ENCODE measurements at places on chromosomes 3 and 15. TPM values are rescaled to one million over a fixed set of nuclear protein-coding genes. Genes with fewer than 3 reads are reported as not detected.

GRCh38 chr3:46947981-46948791 lies 28.4 kb downstream of the CCDC12 start:
- peak; percentile 73 for DNase-seq

Gene GOLGA8J
- not detected for total RNA-seq

Gene PCCB
- total RNA-seq: 40.8 TPM

- DNase-seq: no peak
Measured at GRCh38 chr3:175212896-175213295, 353.8 kb downstream of the NAALADL2 start.

GRCh38 chr3:42214064-42214463 lies 51.9 kb downstream of the CCK start:
- DNase-seq: no peak

DNA sequence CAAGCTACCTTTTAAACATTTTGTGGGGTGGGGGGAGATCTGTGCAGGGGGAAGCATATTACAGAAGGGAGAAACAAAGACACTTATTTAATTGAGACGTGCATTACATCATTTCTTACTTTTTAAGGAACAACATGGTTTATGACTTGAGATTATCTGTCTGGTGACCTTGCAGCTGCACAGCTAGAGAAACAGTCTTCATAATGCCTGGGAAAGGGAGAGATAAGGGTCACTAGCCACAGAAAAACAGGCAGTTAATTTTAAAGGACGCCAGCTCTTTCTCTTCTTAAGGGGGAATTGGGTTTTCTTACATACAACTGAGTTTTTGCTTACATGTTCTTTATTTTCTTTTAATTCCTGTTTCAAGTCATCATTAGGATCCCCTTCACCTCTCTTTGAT lies 147.9 kb downstream of the SST start:
- DNase-seq: no peak

Gene PARP3
- total RNA-seq: 11.9 TPM

- DNase-seq: no peak
Measured at GRCh38 chr3:150970665-150971324, 1.7 kb downstream of the CLRN1 start.

- DNase-seq: no peak
Measured at GRCh38 chr3:173893066-173893465, 495.5 kb downstream of the NLGN1 start.

DNA sequence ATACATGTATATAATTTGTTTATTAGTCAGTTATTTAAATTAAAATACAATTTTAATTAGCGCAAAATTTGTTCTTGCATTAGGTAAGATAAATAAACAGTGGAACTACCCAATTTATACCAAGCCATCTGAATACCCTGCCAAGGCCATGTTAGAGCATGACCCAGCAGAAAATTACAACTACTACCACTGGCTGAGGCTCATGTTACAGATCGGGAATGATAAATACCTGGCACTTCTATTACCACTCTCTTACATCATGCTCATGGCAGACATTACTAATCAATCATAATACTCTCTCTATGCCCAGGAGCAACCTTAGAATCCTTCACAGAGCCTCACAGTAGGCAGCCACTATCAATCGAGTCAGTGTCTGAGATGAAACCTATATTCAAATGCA lies 21.2 kb upstream of the LMOD3 start:
- DNase-seq: no peak

Gene CCDC191
- 0.36 TPM for total RNA-seq

Gene ZIC1
- 3.5 TPM for total RNA-seq

Gene TMEM40
- not detected for total RNA-seq

Gene CCRL2
- 2.4 TPM for total RNA-seq

DNA sequence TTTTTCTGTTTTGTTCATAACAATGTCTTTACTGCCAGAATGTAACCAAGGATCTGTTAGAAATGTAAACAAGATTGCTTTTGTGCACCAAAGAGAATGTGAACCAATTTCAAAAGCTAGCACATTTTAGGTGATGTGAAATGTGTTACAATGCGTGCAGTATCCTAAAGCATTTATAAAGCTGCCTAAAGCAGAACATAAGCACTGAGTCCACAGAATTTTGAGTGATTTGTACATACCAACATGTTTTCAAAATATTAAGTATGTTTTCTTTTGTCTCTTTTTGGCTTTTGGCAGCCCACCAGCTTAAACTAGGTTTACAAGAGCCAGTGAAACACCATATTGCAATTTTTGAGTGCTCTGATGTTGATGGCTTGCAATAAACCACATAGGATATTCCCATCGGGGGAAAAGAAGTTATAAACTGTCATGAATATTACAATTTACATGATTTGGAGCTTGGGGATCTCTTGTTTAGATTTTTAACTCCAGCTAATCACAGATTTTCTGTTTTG lies 364.0 kb downstream of the ZIC1 start:
- DNase-seq: no peak

DNA sequence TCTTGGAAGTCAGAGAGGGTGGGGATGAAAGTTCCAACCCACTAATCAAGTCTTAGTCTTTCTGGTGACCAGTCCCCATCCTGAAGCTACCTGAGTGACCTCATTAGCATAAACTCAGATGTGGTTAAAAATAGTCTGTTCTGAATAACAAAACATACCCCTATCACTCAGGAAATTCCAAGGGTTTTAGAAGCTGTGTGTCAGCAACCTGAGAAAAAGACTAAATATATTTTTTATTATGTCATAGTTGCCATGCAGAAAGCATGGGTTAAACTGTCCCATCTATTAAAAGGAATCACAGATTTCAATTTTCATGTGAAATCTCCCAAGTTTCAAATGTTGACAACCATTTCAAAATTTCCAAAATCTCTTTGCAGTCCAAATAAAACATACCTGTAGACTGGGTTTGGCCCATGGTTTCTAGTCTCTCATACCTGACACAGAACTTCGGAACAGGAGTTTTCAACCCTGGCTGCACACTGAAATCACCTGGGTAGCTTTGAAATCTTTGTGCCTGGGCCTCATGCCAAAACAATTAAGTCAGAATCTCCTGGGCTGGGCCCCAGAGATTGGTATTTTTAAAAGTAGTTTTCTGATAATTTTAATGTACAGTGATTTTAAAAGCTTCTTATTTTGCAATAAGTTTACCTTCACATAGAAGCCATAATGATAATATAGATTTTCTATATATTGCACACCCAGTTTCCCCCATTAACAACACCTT lies 476.3 kb downstream of the RBMS3 start:
- DNase-seq: no peak

- no peak for DNase-seq
Measured at GRCh38 chr3:27939940-27940339, 217.8 kb upstream of the EOMES start.

DNA sequence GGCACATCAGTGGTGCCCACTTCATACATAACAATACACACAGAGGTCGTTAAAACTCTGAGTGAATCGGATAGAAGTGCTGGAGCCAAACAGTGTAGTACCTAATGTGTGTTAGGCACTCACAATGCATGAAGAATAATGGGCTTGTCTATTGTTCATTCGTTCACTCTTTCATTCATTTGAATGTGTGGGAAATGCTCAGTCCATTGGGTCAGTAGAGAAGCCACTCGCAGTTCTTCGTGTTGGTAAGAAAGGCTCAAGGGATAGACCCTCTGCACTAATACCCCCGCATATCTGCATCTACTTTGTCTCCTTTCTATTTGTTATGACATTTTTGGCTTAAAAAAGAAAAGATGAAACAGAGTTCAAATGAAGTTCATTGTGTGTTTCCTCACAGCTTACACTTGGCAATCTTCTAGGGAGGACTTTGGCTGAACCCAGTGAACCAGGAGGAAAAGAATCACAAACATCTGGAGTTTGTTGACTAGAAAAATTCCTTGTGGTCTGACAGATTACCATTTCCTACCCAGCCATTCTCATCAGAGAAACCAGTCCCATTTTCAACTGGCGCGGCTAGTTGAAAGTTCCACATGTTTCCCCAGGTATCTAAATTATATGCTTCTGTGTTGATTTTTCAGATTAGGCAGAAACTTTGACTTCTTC lies 32.8 kb upstream of the MFSD1 start:
- peak; percentile 18 for DNase-seq

Gene SLC24A5
- total RNA-seq: not detected

- peak; percentile 56 for DNase-seq
Measured at GRCh38 chr3:13540297-13540995, 8.5 kb upstream of the FBLN2 start.

Gene DLL4
- 5.9 TPM for total RNA-seq

Gene ESYT3
- 2.3 TPM for total RNA-seq

Gene P2RY14
- 4.0 TPM for total RNA-seq

DNA sequence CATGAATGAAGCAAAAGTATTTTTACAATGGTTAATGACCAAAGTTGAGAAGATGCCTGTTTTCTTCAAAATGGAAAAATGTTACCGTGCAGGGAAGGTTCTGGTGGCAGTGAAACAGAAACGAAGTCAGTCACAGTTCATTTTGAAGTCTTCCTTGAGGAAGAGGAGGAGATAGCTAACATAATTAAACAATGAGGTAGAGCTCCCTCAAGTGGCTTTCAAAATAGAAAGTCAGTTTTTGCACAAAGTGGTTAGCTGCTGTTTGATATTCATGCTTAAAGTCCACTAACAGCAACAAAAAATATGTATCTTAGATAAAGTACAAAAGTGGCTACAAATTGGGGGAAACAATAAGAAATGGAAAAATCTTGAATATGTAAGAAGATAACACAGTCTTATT lies 87.3 kb downstream of the TFG start:
- no peak for DNase-seq

Gene NOX5
- not detected for total RNA-seq

Gene ACAD11
- total RNA-seq: 12.4 TPM

Gene GOLGA8T
- not detected for total RNA-seq

Gene PLCH1
- not detected for total RNA-seq

DNA sequence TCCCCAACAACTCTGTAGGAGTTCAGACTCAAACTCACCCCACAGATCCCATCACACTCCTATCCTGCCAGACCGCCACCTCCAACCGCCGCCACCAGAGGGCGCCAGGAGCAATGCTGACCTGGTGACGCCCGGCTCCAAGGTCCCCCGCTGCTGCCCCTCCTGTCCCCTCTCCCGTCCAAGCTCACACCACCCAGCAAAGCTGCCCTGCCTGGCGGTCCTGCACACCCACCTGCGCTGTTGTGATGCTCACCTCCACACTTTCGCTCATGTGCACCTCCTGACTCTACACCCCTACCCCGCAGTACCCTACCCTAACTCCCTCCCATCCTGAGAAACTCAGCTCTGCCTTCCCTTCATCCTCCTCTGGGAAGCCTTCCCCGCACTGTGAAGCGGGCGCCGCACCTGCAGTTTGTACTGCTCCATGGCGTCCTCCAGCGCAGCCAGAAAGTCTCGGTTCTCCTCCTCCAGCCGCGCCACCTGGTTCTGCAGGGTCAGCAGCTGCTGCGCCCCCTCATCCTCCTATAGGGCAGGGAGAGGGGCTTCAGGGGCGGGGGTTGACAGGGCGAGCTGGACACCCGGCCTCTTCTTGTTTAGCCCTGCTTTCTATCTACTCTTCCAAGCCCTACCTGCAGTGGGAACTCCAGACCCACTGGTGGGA lies 7.9 kb downstream of the KIF7 start:
- no peak for DNase-seq

Gene GRAMD1C
- total RNA-seq: not detected

Gene CMTM8
- 2.6 TPM for total RNA-seq

GRCh38 chr3:157132936-157133335 lies 27.0 kb downstream of the CCNL1 start:
- peak; percentile 43 for DNase-seq

Gene SLC12A1
- total RNA-seq: not detected

DNA sequence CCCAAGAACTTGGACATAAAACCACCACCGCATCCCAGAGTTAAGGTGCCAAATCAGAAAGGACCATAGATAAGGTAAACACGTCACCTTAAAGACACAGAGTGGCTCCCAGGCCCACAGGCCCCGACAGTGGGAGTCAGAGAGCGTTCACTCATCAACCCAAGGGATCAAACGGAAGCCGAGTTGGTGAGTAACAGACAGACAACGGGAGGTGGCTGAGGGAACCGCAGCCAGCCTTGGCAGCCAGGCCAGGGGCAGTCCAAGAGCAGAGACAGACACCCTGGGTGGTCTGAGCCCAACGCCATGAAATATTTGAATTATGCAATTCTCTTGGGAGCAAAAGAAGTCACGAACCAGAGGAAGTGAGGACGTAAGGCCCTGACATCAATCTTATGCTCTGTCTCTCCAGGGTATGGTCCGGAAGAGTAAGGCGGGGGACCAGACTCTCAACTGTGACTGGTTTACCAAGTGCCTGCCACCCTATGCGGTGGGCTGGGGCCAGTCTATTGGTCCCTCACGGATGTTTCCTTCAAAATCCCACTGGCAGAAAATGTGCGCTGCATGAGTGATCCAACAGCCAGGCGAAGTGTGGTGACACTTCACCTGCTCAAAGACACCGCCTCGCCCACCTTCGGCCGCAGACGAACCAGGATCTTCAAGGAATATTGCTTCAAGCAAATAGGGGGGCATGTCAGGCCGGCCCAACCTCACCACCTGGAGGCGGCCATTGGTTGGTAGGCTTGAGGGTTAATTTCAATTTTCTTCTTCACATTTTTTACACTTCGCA lies 34.3 kb downstream of the TMEM44 start:
- DNase-seq: no peak

- DNase-seq: no peak
Measured at GRCh38 chr3:34261001-34261385, 462.6 kb downstream of the PDCD6IP start.

- DNase-seq: no peak
Measured at GRCh38 chr3:85288257-85288656, 329.5 kb downstream of the CADM2 start.

Gene KBTBD8
- 1.9 TPM for total RNA-seq

All from gastrocnemius medialis (tissue), 4 donors.